ENCODE measurements at places on chromosomes 11 and 22.

DNA sequence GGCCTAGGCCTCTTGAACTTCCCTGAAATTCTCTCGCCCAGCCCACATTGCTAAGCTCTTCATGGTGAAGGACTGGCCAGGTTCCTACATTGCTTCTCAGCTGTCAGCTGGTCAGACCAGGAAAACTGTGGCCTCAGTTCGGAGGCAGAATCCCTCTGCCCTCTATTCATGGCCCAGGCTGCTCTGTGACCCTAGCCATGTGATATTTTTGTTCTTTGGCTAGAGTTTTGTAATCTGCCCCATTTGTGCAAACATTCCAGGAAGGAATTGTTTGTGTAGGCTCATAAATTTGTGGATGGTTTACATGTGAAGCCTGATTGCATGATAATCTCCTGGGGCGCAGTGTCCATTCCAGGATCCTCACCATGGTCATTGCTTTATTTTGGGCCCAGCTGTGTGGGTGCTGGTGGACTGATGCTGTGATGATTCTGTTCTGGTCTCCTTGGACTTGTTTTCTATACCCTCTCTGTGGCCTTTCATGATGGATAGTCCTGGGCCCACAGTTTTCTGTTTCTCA is 149.1 kb upstream of the E2F8 start:
- DNase-seq: no peak

GRCh38 chr11:122232985-122233384 is 117.0 kb upstream of the BLID start:
- no peak for DNase-seq

DNA sequence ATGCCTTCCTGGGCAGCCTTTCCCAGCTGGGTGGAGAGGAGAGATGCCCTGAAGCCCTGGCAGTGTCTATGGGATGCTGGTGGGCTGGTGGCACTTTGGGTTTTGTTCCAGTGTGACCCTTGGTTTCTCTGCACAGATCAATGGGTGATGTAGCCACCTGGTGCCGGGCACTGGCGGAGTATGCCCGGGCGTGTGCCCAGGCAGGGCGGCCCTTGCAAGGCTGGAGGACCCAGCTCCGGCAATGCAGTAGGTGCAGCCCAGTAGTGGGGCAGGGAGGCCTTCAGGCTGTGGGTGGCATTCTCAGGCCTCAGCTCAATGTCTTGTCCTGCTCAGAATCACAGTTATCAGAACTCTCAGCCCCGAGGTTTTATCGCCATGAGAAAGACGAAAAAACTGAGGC is 11.9 kb downstream of the OTOG start:
- no peak for DNase-seq

- DNase-seq: no peak
These were observed 87.5 kb downstream of the YAP1 start for GRCh38 chr11:102197670-102198139.

GRCh38 chr22:34885852-34886251 is 180.1 kb upstream of the ISX start:
- no peak for DNase-seq

DNA sequence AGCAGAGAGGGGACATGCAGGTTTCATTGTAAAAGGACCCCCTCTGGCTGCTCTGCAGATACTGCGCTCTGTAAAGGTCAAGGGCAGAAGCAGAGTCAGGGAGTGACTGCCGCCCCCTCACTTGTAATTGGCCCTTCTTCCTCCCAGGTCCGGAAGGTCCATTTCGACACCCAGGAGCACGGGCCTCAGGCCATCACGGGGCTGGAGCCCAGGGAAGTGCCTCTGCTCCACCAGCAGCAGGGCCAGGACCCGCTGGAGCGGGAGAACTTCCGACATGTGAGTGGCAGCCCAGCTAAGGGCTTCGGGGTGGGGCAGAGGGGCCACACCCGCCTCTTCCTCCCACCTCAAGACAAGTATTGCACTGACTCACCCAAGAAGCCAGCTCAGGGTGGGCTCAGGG is 24.0 kb upstream of the LRRC10B start:
- no peak for DNase-seq

- no peak for DNase-seq
These were observed 4.8 kb downstream of the MUC5B start for GRCh38 chr11:1227551-1228100.

GRCh38 chr22:20261848-20262581 is 6.1 kb downstream of the RTN4R start:
- DNase-seq: no peak

DNA sequence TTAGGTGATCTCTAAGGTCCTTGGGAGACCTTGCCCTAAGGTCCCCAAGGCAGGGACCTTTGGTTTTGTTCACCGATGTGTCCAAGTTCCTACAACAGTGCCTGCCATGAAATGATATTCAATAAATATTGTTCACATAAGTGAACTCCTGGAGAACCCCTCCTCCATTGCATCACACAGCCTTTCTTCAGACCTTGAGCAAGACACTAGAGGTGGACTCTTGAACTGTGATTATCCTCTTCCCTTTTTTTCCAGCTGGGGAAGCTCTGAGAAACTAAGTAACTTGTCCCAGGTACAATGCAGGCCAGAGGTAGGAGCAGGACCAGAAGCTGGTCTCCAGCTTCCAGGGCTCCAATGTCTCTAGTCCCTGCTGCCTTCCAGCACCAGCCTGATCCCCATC is 76.6 kb upstream of the LMO1 start:
- no peak for DNase-seq

- DNase-seq: no peak
These were observed 928 bp downstream of the FBXO7 start for GRCh38 chr22:32475468-32476010.

DNA sequence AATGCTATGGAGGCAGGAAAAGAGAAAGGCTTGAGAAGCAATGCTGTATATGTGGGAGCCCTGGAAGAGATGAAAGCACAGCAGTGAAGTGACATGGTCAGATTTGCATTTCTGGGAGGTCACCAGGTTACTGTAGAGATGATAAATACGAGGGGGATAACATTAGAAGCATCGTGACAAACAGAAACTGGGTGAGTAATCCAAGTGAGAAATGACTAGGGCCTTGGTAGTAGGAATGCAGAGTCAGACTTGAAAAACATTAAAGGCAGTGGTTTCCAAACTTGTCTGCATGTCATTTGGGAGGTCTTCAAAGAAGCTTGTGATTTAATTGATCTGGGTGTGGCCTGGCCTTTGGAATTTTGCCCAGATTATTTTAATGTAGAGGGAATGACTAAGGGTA is 43.9 kb downstream of the CCDC34 start:
- DNase-seq: no peak

GRCh38 chr22:47189056-47189916 is 426.8 kb downstream of the TBC1D22A start:
- DNase-seq: no peak

GRCh38 chr11:134529212-134530096 is 117.4 kb upstream of the B3GAT1 start:
- DNase-seq: peak; percentile 29

GRCh38 chr22:19995611-19996339 is 20.8 kb downstream of the ARVCF start:
- DNase-seq: no peak

GRCh38 chr11:116335891-116336290 is 436.9 kb downstream of the BUD13 start:
- DNase-seq: no peak

GRCh38 chr11:125079878-125080530 is 16.9 kb downstream of the SLC37A2 start:
- DNase-seq: no peak

GRCh38 chr22:17570851-17571631 is 7.7 kb downstream of the SLC25A18 start:
- DNase-seq: peak; percentile 83

- no peak for DNase-seq
These were observed 93.4 kb downstream of the WT1 start for GRCh38 chr11:32341620-32342613.

- no peak for DNase-seq
These were observed 663.2 kb downstream of the CNTN5 start for GRCh38 chr11:99683933-99684332.

DNA sequence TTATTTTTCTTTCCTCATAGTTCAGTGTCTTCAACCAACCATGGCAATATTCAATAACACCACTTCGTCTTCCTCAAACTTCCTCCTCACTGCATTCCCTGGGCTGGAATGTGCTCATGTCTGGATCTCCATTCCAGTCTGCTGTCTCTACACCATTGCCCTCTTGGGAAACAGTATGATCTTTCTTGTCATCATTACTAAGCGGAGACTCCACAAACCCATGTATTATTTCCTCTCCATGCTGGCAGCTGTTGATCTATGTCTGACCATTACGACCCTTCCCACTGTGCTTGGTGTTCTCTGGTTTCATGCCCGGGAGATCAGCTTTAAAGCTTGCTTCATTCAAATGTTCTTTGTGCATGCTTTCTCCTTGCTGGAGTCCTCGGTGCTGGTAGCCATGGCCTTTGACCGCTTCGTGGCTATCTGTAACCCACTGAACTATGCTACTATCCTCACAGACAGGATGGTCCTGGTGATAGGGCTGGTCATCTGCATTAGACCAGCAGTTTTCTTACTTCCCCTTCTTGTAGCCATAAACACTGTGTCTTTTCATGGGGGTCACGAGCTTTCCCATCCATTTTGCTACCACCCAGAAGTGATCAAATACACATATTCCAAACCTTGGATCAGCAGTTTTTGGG is at the start of gene OR51T1:
Gene OR51T1 (plus strand): TSS at position 41 of the 641 bp plus-strand sequence. CDS start 0 bp downstream, at position 41.
- DNase-seq: no peak

- no peak for DNase-seq
These were observed 11.1 kb downstream of the CCND1 start for GRCh38 chr11:69651834-69652620.

DNA sequence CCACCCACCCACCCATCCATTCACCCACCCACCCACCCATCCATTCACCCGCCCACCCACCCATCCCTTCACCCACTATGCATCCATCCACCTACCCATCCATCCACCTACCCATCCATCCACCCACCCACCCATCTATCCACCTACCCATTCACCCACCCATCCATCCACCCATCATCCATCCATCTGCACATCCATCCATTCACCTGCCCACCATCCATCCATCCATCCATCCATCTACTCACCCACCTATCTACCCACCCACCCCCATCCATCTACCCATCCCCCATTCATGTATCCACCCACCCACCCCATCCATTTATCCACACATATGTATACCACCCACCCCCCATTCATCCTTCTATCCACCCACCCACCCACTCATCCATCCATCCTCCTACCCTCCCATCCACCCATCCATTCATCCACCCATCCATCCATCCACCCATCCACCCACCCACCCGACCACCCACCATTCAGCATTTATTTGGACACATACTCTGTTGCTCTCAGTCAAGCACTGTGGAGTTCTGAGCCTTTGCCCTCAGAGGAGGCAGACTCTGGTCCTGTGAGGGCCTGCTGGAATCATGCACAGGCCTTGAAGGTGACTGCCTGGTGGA is 380.1 kb downstream of the TBC1D22A start:
- no peak for DNase-seq

DNA sequence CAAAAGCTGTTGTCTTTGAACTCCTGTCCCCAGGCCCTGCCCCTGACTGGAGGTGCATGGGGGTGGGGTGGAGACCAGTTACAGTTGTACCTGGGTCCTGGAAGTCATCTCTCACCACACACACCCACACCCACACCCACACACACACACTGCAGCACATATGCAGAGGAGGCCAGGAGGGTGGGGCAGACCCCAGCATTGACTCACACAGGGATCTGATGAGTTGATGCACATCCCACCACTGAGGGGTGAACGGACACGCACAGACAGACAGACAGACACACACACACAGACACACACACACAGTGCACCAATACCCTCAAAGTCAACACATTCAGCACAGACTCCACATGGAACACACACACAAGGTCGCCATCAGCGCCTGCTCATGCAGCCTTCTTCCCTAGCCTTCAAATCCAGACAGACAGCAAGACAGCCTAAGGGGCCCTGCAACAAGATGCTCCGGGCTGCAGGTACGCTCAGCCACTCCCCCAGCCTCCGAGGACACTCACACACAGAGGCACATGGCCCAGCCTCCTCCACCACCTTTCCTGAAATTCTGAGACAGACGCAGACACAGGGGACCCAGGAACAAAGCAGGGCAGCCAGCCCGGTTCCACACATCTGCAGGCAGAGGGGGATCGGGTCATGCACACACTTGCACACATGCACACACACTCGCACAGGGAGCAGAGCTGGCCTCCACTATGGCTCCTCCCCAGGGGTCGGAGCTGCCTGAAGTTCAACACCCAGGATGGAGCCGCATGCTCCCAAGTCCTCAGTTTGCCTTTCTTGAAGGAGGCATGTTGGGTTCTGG is 26.5 kb downstream of the SYT7 start:
- DNase-seq: no peak

- DNase-seq: no peak
These were observed 29.8 kb downstream of the JAM3 start for GRCh38 chr11:134098566-134099184.

- DNase-seq: no peak
These were observed 836 bp upstream of the RBM4 start for GRCh38 chr11:66637557-66638176.

GRCh38 chr22:19848298-19849224 is 6.1 kb downstream of the GNB1L start:
- no peak for DNase-seq

GRCh38 chr11:76459299-76459698 is 14.5 kb downstream of the EMSY start:
- no peak for DNase-seq

- DNase-seq: no peak
These were observed 10.5 kb upstream of the MUC2 start for GRCh38 chr11:1064167-1064566.

DNA sequence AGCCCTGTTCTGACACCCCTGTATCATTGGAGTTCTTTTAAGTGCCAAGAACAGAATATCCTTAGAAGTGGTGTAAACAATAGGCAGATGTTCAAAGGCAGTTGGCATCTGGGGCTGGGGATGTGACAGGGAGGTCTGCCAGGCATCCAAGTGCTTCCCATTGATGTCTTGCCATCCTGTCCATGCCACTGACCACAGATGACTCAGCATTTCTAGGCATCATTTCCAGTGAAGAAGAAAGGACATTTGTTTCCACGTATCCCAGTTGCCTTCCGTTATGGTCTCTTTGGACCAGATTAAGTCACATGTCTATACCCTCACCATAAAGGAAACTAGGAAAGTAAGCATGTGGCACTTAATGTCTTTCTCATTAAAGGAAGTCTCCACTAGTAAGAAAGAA is 76.7 kb upstream of the BARX2 start:
- DNase-seq: no peak

DNA sequence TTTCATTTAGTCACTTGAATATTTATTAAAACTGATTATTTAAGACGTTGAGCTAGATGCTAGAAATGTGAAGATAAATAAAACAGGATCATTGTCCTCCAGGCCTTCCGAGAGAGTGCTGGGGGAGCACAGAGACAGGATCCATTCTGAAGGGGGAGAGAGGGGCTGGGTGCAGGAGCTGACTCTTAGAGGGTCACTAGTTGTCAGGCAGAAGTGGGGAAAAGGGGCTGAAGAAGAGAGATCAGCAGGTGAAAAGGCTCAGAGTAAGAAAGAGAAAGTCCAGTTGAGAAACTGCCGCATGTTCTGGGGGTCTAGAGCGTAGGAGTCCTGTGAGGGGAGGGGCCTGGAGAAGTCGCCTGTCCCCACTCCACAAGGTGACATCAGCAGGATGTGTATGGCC is 206.2 kb upstream of the SNX19 start:
- DNase-seq: no peak

GRCh38 chr22:22571429-22571828 is 12.4 kb upstream of the PRAME start:
- no peak for DNase-seq

Measured in ureter (tissue), 1 donor.